SHP77 (cell line): ENCODE measurements at places on chromosomes 6 and 20.

DNA sequence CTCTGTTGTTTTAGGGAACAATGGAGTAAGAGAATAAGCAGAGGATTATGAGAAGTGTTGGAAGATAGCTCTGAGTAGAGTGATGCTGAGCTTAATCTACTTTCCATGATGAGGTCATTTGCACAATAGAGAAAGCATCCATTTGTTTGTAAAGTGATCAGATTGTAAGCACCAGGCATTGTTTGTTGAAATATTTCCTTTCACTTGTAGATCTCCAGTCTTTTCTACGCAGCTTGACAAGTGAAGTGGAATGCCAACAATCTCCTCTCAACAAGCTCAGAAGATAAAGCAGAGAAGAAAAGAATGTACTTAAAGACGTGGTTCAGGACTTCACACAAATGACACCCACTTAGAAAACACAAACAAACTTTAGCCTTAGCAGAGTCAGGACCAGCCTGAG is 80.1 kb upstream of the MARCKS start:
- no peak for DNase-seq

GRCh38 chr20:49636447-49636846 is 68.5 kb upstream of the PTGIS start:
- DNase-seq = no peak

DNA sequence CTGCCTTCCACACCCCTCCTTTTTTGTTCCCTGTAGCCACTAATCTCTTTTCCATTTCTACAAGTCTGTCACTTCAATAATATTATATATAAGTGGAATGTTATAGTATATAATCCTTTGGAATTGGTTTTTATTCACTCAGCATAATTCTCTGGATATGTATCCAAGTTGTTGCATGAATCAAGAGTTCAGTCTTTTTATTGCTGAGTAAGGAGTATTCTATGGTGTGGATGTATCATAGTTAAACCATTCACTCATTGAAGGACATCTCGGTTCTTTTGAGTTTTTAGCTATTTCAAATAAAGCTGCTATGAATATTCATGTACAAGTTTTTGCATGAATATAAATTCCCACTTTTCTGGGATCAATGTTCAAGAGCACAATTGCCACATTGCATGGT is 69.5 kb upstream of the TASP1 start:
- no peak for DNase-seq

DNA sequence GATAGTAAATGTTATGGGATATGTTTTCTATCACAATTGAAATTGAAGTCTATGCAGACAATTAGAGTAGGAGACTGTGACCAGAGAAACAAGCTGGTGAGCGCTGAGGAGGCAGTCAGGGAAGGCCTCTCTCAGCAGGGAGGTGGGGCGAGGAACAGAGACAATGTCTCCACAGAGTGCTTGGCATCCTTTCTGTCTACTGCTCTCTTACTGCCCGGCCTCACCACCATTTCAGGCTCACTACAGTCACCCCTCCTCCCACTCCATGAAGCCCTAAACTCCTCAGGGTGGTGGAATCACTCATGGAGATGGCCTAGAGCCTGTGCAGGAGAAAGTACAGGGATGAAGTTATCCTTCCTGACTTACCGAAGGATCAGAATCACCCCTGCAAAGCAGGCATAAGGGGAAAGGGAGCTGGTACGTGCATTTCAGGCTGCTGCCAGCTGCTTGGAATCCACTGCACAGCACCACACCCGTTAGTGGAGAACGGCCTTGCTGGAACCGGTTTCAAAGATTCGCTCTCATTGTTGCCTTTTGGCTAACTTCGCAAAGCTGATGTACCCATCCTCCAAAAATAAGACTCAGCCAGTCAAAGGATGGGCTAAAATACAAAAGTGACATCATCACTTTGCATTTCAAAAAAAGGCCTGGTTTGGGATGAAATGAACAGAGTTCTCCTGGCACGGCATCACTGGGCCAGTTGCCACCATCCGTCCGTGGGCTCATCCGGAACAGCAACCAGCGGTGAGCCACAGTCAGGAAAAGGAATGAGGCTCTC is 67.3 kb downstream of the SLC22A23 start:
- DNase-seq = no peak

GRCh38 chr20:59786801-59787537 is 146.5 kb downstream of the SYCP2 start:
- no peak for DNase-seq
